ENCODE measurements at places on chromosomes 6 and 20. TPM values are rescaled to one million over a fixed set of nuclear protein-coding genes. Genes with fewer than 3 reads are reported as not detected.

The SALL4 gene
- polyA plus RNA-seq, result 5.6 TPM

The PRDM13 gene
- not detected for polyA plus RNA-seq

The JPH2 gene
- polyA plus RNA-seq, result 1.2 TPM

The ZKSCAN8 gene
- polyA plus RNA-seq, result 44.7 TPM

The IER3 gene
- polyA plus RNA-seq, result 23.3 TPM

The HCRTR2 gene
- 0.28 TPM for polyA plus RNA-seq

The WFDC12 gene
- polyA plus RNA-seq, result not detected

The DNMT3B gene
- 7.0 TPM for polyA plus RNA-seq

The PARD6B gene
- 20.7 TPM for polyA plus RNA-seq

GRCh38 chr20:34861386-34862084, 11.1 kb downstream of the GGT7 start:
- no peak for DNase-seq

GRCh38 chr20:61744691-61745396, 320.8 kb downstream of the TAF4 start:
- DNase-seq, result no peak

DNA sequence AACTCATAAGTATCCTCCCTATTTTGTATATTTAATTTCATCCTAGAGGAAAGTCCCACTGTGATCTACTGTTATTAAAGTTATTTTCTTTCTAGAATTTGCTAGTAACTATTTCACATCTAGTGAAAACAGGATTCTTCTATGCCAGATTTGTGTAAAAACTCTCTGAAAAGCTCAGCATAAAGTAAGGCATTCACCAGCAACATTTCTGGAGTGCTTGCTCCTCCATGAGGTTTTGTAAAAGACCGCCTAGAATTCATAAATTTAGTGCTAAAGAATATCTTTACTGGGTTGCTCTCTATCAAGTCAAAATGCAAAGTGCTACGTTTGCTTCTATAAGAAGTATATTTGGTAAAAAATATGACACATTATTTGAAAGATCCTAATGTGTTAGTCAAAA, 173.5 kb upstream of the IRAK1BP1 start:
- no peak for DNase-seq

GRCh38 chr6:118171852-118172251, 264.8 kb downstream of the SLC35F1 start:
- no peak for DNase-seq

DNA sequence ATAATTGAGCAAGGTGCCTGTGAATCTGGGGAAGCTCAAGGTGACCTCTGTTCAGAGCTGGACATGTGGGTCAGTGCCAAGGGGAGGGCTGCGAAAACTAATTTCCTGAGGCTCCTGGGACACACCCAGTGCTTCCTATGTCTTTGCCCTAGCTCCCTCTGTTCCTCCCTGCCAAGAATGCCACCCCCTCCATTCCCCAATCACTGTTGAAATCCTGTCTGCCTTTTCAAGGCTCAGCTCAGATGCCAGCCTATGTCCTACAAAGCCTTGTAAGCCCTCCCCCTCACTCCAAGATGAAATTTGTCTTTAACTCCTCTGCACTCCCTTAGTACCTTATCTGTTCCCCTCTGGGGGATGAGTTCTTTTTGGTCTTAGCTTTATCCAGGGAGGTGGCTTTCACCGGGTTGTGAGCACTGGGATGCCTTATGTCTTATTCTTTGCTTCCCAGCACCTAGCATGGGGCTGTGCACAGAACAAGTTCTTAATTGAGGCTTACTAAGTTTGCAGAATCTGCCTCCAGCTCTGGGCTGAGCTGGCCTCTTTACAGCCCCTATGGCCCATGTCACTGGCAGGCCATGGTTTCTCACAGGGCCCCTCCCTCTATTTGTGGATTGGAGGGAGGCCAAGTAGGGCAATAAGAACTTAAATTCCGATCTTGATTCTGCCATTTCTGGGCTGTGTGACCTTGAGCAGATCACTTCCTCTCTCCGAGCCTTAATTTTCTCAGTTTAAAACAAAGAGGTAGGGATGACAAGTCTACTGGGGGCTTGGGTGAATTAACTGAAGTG, 51.5 kb upstream of the EPB41L1 start:
- no peak for DNase-seq

GRCh38 chr20:5448449-5449118, 131.8 kb upstream of the PROKR2 start:
- DNase-seq, result no peak

DNA sequence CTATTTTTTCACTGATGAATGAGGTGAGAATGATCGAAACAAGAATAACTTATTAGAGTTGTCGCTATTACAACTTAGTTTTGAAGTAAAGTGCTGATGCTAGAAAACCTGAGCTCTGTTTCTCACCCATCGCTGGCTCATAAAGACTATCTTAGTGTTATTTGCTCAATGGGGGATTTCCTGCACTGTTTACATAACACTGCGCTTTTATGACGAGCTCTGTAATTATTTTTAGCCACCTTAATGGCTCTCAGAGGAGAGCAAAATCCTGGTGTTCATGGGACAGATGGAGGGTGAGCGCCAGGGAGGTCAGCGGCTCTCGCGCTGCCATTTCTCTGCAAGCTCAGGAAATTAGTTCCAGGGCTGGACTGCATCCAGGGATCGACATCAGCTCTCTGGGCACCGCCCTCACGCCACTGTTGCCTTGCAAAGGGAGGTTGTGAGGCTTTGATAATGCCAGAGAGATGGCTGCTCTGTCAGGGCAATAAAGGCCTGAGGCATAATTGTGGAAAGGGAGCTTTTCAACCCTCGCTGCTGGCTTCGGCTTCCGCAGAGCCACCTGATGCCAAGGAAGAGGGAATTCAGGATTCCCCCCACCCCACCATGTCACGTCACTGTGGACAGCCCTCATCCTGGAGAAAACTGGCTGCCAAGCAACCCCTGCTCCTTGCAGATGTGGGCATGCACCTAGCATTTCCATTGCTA, 72.0 kb downstream of the DACT2 start:
- DNase-seq, result no peak

- no peak for DNase-seq
Measured at GRCh38 chr6:127635091-127635490, 58.1 kb downstream of the C6orf58 start.

DNA sequence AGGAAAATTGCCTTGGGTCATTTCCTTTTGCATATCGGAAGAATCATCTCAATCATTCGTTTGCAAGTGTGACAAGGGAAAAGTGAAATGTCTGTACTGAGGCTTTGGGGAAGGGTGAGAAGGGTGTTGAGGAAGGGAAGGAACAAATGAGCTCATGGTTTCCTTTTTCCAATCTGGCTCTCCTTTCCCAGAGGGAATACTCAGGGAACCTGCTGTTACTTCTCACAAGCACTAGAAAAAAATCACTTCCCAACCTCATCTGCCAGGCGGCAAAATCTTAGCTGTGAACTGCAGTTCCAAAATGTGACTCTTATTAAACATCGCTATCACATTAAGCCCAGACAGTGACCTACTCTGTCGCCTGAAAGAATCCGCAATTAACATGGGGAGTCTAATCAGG, 258.1 kb downstream of the ZNF217 start:
- DNase-seq, result no peak

DNA sequence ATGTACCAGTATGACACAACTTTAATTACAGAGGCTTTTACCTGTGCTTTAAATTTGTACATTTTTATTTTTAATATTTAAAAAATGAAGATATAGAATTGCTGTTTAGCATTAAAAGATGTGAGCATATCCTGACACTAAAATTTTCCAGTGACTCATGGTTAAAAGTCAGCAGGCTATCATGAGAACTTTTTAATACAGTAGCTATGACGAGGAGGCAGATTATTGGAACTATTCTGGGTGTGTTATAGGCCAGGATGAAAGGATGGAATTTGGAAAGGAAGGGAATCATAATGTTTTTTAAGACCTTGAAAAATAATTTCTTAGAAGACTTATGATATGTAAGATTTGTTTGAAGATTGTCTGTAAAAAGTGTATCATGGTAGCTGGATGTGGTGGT, 91.0 kb downstream of the GFRA4 start:
- no peak for DNase-seq

- no peak for DNase-seq
Measured at GRCh38 chr6:139407718-139408222, 33.3 kb upstream of the CITED2 start.

DNA sequence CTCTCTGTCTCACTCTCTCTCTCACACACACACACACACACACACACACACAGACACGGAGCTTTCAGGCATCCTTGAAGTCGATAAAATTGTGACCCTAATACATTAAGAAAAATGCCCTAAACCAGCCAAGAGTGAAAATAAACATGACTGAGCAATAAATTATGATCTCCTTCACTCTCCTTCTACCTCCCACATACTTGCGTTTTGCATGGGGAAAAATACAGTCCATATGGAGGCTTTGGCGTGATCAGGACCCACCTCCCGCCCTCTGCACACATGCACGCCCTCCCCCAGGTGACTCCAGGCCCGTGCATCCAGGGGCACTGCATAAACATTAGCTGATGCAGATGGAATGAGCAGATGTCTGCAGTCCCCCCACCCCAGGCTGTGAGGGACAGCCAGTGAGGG, 114.2 kb upstream of the JARID2 start:
- DNase-seq, result peak; percentile 45

DNA sequence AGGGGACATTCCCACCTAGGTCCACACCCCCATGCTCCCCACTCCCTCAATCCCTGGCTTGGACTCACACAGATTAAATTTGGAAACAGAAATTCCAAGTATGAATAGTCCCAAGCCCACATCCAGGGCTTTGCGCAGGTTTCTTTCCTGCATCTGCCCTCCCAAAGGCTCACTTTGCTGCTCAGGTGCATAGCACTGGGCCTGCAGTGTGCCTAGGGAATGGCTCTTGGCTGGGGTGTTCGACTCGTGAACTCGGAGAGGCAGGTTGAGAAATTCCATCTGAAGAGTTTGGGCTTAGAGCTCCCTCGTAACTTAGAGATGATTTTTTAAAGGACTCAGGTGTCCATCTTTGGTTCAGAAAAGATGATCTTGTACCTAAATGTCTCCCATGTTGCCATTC, 14.8 kb upstream of the SF3B5 start:
- no peak for DNase-seq

DNA sequence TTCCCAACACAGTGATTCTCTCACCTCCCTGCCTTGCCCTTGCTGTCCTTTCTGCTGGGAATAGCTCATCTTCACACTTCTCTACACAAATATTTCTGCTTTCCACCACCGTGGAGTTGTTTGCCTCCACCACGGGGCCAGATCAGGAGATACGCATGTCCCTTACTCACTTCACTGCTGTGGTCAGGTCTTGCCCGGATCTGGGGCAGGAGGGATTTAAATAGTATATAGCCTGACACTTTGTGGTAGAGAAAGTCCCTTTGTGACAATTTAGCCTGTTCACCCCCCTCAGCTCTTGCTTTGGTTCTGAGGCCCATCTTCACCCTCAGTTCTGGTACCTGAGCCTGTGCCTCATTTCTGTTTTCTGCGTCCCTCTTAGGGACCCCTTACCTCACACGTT, 92.6 kb upstream of the PREP start:
- DNase-seq, result no peak

GRCh38 chr6:27251112-27251605, 3.7 kb downstream of the PRSS16 start:
- no peak for DNase-seq

GRCh38 chr6:151370509-151371078, 20.8 kb downstream of the ZBTB2 start:
- no peak for DNase-seq

GRCh38 chr20:64063389-64064144, 569 bp downstream of the TCEA2 start:
- DNase-seq, result no peak

- no peak for DNase-seq
Measured at GRCh38 chr6:9138936-9139335, 703.6 kb upstream of the SLC35B3 start.

DNA sequence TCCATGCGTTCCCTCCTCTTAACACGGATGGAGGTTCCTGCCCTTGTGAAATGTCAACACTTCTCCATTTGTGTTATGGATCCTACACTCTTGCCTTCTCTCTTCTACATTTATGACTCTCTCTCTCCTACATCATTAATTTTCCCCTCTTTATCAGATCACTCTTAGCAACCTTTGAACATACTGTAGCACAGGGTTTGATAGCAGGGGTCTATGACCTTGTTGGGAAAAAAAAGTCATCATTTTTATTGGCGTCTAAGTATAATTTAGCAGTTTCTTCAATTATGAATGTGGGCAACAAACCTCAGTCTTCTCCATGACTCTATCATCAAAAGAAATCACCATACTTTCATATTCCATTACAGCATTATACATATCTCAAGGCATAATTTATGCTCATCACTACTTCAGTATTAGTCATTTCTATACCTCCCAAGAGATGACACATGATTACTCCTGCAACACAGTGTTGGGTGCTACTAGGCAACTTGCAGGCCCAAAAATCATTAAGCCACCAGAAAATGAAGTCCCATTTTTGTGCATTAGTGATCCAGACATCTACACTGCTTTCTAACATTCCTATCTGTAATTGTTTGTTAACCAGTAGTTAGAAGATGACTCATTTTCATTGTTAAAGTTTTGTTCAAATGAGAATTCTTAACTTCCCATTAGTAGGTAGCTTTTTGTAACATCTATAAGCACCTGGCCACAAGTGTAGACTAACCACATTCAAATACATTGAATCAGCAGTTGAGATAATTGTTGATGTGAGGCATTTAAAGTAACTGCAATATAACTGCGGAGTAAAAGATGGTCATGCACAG, 9.5 kb downstream of the CYP39A1 start:
- DNase-seq, result no peak

DNA sequence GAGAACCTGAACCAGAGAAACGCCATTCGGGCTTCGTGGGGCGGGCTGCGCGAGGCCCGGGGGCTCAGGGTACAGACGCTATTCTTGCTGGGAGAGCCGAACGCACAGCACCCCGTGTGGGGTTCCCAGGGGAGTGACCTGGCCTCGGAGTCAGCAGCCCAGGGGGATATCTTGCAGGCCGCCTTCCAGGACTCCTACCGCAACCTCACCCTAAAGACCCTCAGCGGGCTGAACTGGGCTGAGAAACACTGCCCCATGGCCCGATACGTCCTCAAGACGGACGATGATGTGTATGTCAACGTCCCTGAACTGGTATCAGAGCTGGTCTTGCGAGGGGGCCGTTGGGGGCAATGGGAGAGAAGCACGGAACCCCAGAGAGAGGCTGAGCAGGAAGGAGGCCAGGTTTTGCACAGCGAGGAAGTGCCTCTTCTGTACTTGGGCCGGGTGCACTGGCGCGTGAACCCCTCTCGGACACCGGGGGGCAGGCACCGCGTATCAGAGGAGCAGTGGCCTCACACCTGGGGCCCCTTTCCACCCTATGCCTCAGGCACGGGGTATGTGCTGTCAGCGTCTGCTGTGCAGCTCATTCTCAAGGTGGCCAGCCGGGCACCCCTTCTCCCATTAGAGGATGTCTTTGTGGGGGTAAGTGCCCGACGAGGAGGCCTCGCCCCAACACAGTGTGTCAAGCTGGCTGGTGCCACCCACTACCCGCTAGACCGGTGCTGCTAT, 904 bp downstream of the B3GALT4 start:
- no peak for DNase-seq

DNA sequence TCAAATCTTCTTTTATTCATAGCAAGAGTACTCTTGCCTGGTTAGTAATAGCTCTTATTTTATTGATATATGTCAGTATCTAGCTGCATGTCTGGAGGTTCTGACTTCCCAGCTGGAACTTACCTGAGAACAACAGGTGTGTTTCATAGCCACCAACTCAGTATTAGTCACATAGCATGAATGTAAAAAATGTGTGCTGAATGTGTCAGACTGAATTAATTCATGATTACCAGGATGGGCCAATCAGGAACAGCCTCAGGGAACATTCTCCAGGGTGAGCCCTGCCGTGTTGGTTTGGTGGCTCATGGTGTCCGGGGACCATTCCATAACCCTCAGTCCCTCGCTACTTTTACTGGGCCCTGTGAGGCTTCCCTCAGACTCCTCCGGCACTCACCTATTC, 99.7 kb downstream of the TULP4 start:
- DNase-seq, result no peak

- no peak for DNase-seq
Measured at GRCh38 chr6:112879920-112880413, 532.8 kb downstream of the RFPL4B start.
